ENCODE measurements at places on chromosomes 11 and 22.

DNA sequence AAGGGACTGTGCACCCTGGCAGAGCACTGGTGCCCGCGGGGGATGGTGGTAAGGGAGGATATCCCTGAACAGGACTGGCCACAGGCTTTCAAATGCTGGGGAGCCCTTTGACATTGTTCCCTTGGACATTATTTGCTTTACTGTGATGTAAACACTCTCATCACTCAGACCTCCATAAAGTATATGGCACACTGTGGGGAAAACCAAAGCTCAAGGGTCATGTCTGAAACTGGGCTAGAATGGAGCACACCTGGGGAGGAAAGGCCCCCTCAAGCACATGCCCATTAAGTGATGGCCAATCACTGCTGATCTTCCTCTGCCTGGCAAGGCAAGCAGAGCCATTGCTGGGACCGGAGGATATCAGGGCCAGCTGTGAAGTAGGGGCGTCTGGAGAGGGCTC lies 60.9 kb upstream of the TENM4 start:
- no peak for DNase-seq

DNA sequence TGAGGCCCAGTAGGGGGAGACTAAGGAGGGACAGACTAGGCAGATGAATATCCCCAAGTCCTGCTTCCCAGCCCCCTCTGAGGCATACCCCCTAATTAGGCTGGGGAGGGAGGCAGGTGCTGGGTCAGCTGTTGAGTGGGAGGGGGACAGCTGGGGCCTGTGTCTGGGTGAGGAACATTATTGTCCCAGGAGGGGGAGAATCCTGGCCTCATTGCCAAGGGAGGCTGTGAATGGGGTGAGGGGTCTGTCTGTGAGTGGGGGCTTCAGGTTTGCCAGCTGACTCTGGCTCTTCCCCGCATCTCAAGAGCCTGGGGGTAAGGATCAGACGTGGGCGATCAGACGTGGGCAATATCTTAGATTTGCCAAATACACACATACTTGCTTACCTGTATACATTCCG lies 2.1 kb downstream of the INPPL1 start:
- DNase-seq = no peak

- DNase-seq = no peak
These were observed 56.7 kb upstream of the CLPB start for GRCh38 chr11:72491001-72491400.

DNA sequence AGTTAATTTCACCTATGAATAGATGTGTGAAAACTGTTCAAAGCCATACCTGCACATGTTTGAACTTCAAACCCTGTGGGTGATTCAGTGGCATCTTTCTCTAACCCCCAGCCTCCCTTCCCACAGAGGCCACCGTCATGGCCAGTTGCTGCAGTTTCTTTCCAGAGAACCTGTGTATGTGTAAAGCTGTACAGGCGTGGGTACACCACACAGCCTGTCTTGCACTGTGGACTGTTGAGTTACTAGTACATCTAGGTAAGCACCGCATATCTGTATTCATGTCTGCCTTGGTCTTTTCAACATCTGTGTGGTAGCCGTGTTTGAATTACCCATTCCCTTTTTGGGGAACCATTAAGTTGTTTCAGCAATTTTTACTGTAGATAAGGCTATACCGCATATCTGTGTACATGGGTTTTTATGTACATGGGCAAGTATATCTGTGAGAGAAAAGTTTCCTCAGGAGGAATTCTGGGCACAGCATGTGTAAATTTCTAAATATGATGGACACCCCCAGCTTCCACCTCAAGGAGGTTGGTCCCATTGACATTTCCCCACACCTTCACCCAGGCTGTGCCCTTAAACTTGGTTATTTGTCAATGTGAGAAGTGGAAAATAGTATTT lies 13.9 kb downstream of the NEAT1 start:
- no peak for DNase-seq

GRCh38 chr11:11000579-11001283 lies 142.9 kb upstream of the ZBED5 start:
- DNase-seq = no peak

DNA sequence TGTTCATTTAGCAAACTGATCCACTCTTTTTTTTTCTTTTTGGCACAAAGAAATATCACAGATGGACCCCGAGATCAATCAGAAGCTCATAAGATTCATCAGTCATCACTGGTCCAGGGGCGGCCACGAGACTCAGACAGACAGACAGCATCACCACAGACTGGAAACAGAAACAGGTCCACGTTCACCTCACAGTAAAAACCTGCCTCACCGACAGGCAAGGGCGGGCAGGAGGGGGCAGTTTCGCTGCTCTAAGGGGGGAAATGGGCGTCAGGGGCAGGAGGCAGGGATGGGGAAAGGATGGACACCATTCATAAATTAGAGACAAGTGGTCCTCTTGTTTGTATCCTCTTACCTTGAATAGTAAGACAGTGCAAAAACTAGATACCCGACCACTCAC lies 16.5 kb downstream of the CHST1 start:
- no peak for DNase-seq

GRCh38 chr11:7667460-7667859 lies 5.8 kb downstream of the CYB5R2 start:
- DNase-seq = no peak

DNA sequence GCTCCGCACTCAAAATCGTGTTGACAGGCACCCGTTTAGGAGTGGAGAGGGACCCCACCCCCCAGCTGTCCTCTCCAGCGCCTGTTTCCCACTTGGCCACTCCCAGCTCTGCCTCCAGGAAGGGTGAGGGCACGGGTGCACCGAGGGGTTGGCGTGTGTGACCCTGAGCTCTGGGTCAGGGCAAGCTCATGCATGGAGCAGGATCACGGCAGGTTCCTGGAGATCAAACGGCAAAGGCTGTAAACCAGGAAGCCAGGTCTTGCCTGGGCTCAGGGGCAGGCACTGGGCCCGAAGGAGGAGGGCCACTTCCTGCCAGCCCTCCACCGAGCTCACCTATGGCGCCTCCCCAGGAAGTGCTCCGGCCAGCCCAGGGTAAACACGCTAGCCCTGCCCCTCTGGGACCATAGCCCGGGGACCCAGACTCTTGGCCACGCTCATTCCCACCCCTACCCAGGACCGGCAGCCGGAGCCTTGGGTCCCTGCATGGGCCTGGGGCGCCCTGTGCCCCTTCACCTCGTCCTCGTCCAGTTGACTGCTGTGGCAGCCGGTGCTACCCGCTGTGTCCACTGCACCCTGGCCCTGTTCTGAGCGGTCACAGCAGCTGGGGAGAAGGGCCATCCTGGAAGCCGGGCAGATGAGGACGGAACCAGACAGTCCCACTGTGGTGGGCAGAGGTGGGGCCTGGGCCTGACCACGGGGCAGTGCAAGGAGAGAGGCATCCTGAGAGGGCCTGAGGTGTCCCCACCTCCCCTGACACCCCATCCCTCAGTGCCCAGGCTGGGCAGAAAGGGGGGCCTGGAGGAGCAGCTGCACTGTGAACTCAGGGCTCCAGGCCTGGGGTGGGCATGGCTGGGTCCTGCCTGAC lies 1.0 kb upstream of the EPS8L2 start:
- DNase-seq = no peak

GRCh38 chr22:40904101-40904500 lies 42.2 kb upstream of the DNAJB7 start:
- no peak for DNase-seq

DNA sequence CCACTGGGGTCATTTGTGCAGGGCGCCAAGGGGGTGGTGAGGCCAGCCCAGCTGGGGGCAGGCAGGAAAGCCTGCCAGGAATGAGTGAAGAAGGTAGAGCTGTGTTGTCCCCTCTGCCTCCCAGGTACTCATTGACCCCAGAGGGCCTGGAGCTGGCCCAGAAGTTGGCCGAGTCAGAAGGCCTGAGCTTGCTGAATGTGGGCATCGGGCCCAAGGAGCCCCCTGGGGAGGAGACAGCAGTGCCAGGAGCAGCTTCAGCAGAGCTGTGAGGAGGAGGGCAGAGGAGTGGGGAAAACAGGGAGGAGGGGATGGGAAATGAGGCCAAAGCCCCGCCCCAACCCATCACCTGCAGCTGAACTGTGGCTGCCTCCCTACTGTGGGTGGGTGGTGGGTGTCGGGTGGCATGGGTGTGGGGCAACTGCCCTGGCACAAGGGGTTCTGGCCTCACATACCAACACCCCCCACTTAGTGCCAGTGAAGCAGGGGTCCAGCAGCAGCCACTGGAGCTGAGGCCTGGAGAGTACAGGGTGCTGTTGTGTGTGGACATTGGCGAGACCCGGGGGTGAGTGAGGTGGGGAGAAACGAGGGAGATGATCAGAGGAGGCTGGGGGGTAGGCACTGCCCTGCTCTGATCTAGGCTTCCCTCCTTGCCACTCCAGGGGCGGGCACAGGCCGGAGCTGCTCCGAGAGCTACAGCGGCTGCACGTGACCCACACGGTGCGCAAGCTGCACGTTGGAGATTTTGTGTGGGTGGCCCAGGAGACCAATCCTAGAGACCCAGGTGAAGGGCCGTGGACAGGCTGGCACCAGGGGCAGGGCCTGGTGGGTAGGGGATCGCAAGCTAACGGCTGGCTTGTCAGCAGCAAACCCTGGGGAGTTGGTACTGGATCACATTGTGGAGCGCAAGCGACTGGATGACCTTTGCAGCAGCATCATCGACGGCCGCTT lies 3.0 kb downstream of the MUS81 start:
- peak; percentile 20 for DNase-seq

DNA sequence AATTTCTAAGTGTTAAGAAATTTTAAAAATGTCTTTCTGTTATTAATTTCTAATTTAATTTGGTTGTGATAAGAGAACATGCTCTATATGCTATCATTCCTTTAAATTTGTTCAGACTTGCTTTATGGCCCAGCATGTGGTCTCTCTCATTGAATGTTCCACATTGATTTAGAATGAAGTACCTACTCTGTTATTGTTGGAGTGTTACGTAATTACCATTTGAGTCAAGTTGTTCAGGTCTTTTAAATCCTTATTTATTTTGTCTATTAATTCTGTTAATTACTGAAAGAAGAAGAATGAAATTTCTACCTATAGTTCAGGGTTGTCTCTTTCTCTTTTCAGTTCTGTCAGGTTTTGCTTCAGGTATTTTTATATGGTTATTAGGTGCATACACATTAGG lies 57.0 kb downstream of the PRMT3 start:
- no peak for DNase-seq

DNA sequence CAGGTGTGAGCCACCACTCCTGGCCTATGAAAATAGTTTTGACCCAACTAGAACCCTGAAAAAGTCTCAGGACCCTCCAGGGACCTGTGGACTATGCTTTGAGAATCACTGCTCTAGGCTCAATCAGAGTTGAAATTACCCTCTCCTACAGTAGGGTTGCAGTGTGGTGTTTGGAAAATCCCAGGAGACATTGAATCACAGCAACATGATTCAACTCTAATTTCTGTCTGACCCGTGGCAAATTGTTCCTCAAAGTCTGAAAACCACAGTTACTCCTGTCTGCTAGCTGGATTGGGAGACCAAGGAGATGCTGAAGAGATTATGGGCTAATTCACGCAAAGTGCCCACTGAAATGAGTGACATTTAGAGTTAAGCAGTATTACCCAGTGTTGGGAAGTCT lies 5.4 kb upstream of the MTMR3 start:
- DNase-seq = no peak

DNA sequence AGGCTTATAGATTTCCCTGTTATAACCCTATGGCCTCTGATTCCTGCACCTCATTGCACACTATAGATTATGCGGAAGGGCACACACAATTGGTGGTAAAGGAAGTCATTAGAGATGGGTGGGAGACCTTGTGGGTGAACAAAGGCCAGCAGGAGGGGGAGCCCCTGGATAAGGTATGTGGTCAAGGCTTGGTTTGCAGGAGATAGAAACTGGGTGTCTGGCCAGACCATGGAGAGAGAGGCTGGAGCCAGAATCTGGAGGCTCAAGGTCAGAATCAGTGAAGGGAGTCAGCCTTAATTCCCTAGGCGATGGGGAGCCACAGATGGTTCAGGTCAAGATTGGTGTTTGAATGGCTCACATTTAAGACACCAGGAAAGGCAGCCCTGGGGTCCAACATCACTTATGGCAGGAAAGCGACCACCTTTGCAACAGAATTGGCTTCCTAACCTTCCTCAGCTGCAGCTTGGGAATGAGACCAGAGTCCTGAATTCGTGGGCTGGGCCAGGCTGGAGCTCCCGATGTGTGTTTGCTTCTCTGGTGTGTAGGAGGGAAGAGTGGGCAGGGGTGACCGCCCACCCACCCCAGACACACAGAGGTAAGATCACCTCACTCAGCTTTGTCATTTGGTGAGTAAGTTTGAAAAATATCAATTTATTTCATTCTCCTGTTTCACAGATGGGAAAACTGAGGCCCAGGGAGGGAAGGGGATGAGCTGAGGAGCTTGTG lies 22.7 kb upstream of the SCUBE1 start:
- no peak for DNase-seq

GRCh38 chr11:111981270-111981669 lies 43.9 kb upstream of the DLAT start:
- no peak for DNase-seq

- no peak for DNase-seq
These were observed 17.3 kb downstream of the DENND5A start for GRCh38 chr11:9247863-9248262.

GRCh38 chr22:41512421-41513194 lies 31.7 kb downstream of the POLR3H start:
- DNase-seq = no peak

GRCh38 chr11:38990139-38990538 lies 2392.1 kb upstream of the RAG2 start:
- DNase-seq = no peak

GRCh38 chr11:4059424-4059823 lies 35.2 kb upstream of the RRM1 start:
- DNase-seq = no peak

GRCh38 chr22:39219071-39220039 lies 25.4 kb downstream of the PDGFB start:
- no peak for DNase-seq

DNA sequence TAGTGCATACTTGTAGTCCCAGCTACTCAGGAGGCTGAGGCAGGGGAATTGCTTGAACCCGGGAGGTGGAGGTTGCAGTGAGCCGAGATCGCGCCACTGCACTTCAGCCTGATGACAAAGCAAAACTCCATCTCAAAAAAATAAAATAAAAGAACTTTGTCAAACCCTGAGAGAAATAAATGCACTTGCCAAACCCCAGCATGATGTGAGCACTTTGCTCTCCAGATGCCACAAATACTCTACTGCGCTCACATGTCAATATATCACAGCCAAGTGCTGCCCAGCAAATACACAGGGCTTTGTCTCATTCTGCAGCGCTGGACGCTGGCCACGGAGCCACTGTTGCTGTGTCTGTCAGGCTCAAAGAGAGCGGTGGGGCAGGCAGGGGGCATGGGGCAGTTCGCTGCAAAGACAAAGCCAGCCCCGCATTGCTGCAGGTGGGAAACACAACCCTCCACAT lies 45.1 kb downstream of the AHNAK start:
- DNase-seq = no peak

DNA sequence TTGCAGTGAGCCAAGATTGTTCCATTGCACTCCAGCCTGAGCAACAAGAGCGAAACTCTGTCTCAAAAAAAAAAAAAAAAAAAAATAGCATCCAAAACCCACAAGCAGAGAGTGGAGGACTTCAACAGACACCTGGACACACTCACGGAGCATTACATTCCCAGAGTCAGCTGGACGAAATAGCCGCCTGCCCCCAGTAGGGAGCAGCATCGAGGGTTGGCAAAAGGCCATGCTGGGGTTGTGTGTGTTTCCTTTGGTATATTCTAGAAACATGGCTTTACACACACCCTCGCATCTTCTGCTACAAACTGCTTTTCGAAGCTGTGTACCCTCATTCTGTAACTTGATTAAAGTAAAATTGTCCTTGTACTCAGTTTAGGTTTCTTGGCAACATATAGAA lies 5.3 kb downstream of the ADA2 start:
- DNase-seq = peak; percentile 50

All from B cell (primary cell).